ENCODE measurements at places on chromosomes 2 and 18. TPM values are rescaled to one million over a fixed set of nuclear protein-coding genes. Genes with fewer than 3 reads are reported as not detected.

Gene KIF5C
- total RNA-seq, result 19.8 TPM

Gene SAG
- not detected for total RNA-seq

Gene RNU2-63P
- total RNA-seq, result 42.7 TPM

Gene UGT1A6
- total RNA-seq, result not detected

Gene TEKT4
- total RNA-seq, result not detected

Gene TMEM247
- total RNA-seq, result not detected

Gene INSIG2
- total RNA-seq, result 13.4 TPM

Gene R3HDM1
- 49.7 TPM for total RNA-seq

Gene PAIP2B
- total RNA-seq, result 2.1 TPM

Gene RAB12
- 15.3 TPM for total RNA-seq

Gene TRIP12
- total RNA-seq, result 269 TPM

Gene TMEM178A
- total RNA-seq, result not detected

Gene AQP12B
- not detected for total RNA-seq

Gene GKN1
- total RNA-seq, result not detected

Gene LAMA3
- not detected for total RNA-seq

Gene FN1
- total RNA-seq, result 0.31 TPM

Gene LOXHD1
- not detected for total RNA-seq

Gene NAGK
- 76.3 TPM for total RNA-seq

Gene SULT1C2
- total RNA-seq, result not detected

Gene DYNAP
- total RNA-seq, result not detected

Gene SP140
- 111 TPM for total RNA-seq

Gene RESP18
- not detected for total RNA-seq

Gene HTR2B
- not detected for total RNA-seq

Data from CD8-positive, alpha-beta memory T cell (primary cell).